ENCODE measurements at places on chromosomes 1 and 21. TPM values are rescaled to one million over a fixed set of nuclear protein-coding genes. Genes with fewer than 3 reads are reported as not detected.
A peak's percentile ranks its signal among the peaks of the same experiment; 100 is the strongest.

DNA sequence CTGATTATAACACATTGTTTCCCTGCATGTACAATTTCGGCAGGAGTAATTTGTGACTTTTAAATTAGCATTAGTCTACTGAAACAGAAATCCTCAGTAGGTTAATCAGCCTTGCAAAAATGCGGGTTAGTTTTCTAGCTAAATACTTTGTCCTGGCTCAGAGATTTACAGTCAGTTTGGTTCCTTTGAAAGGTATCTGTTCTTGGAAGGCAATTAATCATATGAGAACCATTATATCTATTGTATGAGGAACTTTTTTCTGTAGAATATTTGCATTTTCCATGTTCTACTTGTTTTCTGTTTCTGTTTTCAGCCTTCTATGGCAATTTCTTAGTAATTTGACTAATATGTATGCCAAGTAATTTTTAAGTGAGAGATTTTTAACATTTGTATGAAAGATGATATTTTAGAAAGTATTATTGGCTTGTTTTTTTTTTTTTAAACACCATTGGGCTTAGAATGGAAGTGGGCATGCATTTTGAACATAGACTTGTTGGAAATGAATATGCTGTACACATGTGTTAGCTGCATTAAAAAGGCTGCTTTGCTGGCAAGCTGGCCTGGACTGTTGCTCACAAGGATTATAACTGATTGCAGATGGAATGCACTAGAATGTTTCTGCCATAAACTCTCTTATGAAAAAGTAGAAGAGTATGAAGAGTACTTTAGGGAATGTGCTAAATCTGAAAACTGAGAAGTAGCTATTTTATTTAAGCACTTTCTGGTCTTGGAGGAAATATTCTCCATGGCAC lies 26.2 kb downstream of the KIF1B start:
- no peak for DNase-seq

GRCh38 chr21:37358397-37358796 lies 8.2 kb upstream of the DYRK1A start:
- DNase-seq = peak; percentile 28

DNA sequence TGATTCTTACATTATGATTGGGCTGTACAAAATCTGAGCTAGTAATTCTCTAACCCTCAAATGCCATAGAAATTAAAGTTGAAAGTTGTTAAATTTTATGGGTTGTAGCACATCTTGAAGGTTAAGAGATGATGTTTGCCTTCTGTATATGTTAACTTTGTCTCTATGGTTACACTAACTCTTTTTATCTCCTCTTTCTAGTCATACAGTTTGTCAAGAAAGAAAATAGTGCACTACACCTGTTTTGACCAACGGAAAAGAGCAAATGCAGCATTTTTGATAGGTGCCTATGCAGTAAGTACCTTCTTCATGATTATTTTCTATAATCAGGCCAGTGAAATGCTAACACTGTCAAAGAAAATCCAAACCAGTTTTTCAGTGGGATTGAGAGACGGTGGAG lies 38.2 kb downstream of the CDC14A start:
- no peak for DNase-seq

DNA sequence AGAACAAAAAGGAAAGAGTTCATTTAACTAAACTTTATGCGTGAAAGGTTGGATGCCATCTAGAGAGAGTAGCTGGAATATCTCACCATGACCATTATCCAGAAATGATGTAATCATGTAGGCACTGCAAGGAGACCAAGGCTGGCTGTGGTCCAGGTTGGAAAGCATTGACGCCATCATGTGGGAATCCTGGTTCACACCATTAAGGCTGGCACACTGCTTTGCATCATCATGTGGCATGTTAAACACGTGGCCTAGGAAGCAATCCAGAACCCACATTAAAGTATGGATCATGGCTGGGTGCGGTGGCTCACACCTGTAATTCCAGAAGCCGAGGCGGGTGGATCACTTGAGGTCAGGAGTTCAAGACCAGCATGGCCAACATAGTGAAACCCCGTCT lies 4.3 kb downstream of the ADAMTS1 start:
- peak; percentile 92 for DNase-seq

- DNase-seq = no peak
Observed at GRCh38 chr1:75838079-75838478, 41.4 kb downstream of the MSH4 start.

DNA sequence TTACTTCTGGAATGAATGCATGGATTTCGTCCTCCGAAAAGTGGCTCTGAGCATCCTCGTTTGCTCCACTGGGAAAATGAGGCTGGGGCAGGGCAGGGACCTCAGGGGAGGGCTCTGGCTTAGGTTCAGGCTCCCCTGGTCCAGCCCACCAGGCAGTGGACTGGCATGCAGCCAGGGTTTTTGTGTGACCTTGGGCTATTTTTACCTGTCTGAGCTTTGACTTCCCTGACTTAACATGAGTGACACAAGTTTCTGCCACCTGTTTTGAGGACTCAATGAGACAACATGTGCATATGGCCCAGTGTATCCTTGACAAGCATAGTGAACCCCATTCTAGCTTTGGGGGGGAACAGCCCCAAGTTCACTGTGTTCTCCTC lies 32.6 kb upstream of the EDN2 start:
- no peak for DNase-seq

DNA sequence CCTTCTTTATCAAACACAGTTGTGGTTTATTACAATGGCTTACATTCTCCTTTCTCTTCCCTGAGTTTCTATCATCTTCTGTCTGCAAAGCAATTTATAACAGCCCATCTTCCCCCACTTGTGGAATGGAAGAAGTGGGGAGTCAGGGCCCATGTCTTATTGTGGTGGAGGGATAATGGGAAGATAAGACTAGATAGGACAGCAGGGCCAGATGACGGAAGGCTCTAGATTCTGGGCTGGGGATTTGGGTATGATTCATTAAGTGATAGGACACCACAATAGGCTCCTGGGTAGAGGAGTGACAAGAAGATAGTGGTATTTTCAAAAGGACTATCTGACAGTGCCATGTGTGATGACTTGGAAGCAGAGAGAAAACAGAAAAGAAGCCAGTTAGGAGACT lies 450.6 kb downstream of the TTLL7 start:
- no peak for DNase-seq

GRCh38 chr1:74005533-74005932 lies 192.4 kb downstream of the LRRIQ3 start:
- no peak for DNase-seq

DNA sequence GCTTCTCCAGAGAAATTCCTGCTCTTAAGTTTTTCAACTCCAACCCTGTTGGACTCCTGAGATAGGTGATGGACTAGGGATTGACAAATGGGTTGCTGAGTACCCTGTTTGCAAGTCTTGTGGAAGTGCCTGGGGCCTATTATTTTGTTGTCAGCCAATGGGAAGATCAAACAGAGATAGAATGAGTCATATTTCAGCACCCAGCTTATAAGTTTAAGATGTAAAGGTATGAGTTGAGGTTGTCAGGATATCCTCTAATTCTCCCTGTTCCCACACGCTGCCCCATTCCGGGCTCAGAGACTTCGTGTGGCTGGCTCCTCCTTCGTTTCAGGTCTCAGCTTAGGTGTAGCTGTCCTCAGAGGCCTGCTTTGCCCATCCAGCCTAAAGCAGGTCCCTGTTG lies 91.8 kb downstream of the CENPF start:
- peak; percentile 25 for DNase-seq

- DNase-seq = no peak
Observed at GRCh38 chr1:36994294-36994693, 40.0 kb downstream of the GRIK3 start.

GRCh38 chr1:203556047-203556851 lies 62.3 kb downstream of the OPTC start:
- DNase-seq = no peak

- no peak for DNase-seq
Observed at GRCh38 chr1:228100822-228101613, 2.1 kb downstream of the C1orf35 start.

- no peak for DNase-seq
Observed at GRCh38 chr1:107877745-107878144, 87.2 kb downstream of the VAV3 start.

- DNase-seq = no peak
Observed at GRCh38 chr1:111571239-111571638, 48.4 kb upstream of the RAP1A start.

DNA sequence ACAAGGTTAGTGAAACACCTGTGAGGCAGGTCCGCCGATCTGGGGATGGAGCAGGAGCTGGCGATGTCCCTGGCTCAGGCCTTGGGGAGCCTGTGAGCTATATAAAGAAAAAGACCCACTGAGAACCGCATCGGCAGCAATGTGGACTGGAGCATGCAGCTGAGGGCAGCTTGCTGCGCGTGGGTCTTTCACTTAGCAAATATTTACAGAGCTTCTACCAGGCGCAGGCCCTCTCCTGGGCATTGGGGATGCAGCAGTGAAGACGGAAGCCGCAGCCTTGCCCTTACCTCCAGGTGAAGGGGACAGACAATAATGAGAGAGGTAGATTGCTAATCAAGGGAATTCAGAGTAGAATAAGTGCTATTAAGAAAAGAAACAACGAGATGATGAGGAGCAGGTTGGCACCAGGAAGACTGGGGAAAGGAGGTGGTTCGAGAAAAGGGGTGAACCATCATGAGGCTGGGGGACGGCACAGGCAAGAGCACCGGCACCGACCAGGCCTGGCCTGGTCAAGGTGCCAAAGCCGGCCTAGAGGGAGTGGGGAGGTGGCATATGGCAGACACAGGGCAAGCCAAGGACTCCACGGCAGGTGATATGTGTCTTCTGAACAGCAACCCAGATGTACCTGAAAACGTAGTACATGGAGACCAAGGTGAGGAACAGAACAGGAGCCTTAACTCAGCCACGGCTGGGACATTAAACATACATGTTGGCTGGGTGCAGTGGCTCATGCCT lies 60.7 kb upstream of the PAX7 start:
- DNase-seq = no peak

GRCh38 chr1:167258858-167259257 lies 38.2 kb downstream of the POU2F1 start:
- DNase-seq = no peak

GRCh38 chr1:180143359-180143758 lies 11.3 kb upstream of the QSOX1 start:
- peak; percentile 51 for DNase-seq

- DNase-seq = no peak
Observed at GRCh38 chr1:209721323-209721722, 16.7 kb downstream of the HSD11B1 start.

GRCh38 chr1:197663162-197663953 lies 111.9 kb downstream of the DENND1B start:
- DNase-seq = peak; percentile 3

GRCh38 chr1:19664453-19665185 lies at the start of gene HTR6:
Gene HTR6, plus strand, starts transcription at chr1:19664875. Its CDS starts 879 bp downstream, at chr1:19665754.
- DNase-seq = no peak

GRCh38 chr1:81573458-81573857 lies 227.3 kb upstream of the ADGRL2 start:
- no peak for DNase-seq

DNA sequence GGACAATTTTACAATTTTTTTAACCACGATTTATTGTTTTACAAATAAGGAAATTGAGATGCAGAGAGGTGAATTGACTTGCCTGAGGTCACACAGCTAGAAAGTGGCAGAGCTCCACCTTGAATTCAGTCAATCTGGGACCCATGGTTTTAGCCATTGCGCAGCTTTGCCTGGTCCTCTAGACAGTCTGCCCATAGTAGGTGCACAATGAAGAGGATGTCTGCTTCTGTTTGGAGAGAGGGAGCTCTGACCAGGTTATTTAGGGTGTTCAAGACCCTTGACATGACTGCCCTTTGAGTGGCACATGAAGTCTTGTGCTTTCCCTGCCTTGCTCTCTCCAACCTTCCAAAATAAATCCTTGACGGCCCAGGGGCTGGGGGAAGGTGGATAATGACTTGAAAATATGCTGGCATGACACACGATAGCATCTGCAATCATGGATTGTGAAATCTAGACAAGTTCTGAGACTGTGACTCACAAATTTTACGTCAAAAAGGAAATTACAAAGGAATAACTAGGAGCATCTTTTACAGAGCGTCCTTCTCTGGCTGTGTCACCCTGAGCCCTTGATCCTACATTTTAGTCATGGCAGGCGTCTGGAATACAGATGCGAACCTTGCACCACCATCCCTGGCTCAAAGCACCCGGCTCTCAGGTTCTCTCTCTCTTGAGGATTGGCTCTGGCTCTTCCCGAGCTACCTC lies 26.2 kb upstream of the ID3 start:
- DNase-seq = peak; percentile 99

DNA sequence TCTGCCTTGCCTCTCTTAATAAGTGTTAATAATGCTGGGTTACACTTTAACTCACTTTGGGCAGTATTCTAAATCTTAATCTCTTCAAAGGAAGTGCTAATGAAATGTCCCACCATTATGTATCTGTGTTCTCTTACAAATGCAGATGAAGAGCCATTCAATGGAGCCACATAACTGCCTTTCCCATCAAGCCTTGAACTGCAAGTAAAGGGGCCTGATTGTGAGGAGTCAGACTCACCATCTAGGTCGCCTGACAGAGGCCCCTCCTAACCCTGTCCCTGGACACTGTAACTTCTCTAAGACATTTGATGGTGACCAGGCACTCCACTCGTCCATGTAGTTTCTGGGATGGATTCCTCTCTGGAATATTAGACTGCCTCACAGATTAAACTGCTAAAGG lies 329.4 kb downstream of the KIF26B start:
- no peak for DNase-seq

GRCh38 chr1:4657244-4657789 lies 2.9 kb downstream of the AJAP1 start:
- DNase-seq = no peak

GRCh38 chr1:67376381-67376780 lies 53.8 kb downstream of the SERBP1 start:
- peak; percentile 40 for DNase-seq

- DNase-seq = no peak
Observed at GRCh38 chr1:228373681-228374571, 32.7 kb downstream of the TRIM11 start.

- no peak for DNase-seq
Observed at GRCh38 chr1:223212441-223212840, 69.4 kb upstream of the TLR5 start.

DNA sequence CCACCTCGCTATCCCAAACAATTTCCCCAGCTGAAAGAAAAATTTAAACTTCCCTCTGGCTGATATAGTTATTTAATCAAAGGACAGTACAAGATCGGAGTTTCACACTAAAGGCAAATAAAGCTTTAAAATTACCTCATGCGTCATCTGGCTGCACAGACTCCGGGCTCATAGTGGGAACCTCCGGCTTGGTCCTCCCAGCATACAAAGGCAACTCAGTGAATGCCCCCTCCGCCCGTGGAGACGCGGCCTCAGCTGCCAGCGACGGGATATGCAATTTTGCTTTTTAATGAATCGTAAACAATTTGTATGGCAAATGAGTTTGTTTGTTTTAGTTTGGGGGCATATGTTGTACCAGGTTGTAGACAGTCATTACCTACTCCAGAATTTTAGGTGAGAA lies 214.6 kb upstream of the NFIA start:
- DNase-seq = no peak

PKLR gene
- not detected for total RNA-seq

TLR5 gene
- total RNA-seq = 0.79 TPM

EDARADD gene
- 2.6 TPM for total RNA-seq

RGS16 gene
- total RNA-seq = 3.7 TPM

MYBPH gene
- total RNA-seq = not detected

KIF2C gene
- total RNA-seq = 0.79 TPM

CXADR gene
- 43.5 TPM for total RNA-seq

SELENBP1 gene
- total RNA-seq = 7.0 TPM

C1QA gene
- not detected for total RNA-seq

ATP1A4 gene
- total RNA-seq = not detected

RUNX3 gene
- 0.26 TPM for total RNA-seq

VAV3 gene
- total RNA-seq = 10.5 TPM

ELAVL4 gene
- not detected for total RNA-seq

PDE9A gene
- 1.9 TPM for total RNA-seq

CLDN19 gene
- not detected for total RNA-seq

SFN gene
- 465 TPM for total RNA-seq

Measured in bronchial epithelial cell (primary cell).